ENCODE measurements at places on chromosomes 7 and 10.

- no peak for DNase-seq
These were observed 116.9 kb upstream of the SVIL start for GRCh38 chr10:29751684-29752083.

GRCh38 chr10:31490858-31491504, 172.0 kb downstream of the ZEB1 start:
- no peak for DNase-seq

DNA sequence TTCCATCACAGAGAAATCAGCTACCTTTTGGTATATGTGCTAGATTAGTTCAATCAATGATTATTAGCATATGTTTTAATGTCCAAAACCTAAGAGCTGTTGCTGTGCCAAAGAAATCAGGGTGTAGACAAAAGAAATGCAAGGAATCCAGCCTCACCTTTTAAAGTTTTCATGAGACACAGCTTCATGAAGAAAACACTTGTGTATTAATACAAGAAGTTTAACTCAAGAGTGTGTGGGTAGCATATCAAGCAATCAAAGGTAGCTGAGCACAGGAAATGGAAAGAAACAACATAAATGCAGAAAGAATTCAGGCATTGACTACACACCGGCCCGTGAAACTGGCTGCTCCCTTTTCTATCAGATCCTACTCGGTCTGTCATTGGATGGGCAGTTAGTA, 76.0 kb upstream of the CAV2 start:
- no peak for DNase-seq

- no peak for DNase-seq
These were observed 14.3 kb downstream of the BPGM start for GRCh38 chr7:134660961-134661376.

- no peak for DNase-seq
These were observed 12.5 kb downstream of the PSAP start for GRCh38 chr10:71838264-71839211.

GRCh38 chr10:102153093-102153620, 968 bp downstream of the NOLC1 start:
- DNase-seq: no peak

GRCh38 chr7:49397750-49398149, 375.7 kb upstream of the VWC2 start:
- no peak for DNase-seq

DNA sequence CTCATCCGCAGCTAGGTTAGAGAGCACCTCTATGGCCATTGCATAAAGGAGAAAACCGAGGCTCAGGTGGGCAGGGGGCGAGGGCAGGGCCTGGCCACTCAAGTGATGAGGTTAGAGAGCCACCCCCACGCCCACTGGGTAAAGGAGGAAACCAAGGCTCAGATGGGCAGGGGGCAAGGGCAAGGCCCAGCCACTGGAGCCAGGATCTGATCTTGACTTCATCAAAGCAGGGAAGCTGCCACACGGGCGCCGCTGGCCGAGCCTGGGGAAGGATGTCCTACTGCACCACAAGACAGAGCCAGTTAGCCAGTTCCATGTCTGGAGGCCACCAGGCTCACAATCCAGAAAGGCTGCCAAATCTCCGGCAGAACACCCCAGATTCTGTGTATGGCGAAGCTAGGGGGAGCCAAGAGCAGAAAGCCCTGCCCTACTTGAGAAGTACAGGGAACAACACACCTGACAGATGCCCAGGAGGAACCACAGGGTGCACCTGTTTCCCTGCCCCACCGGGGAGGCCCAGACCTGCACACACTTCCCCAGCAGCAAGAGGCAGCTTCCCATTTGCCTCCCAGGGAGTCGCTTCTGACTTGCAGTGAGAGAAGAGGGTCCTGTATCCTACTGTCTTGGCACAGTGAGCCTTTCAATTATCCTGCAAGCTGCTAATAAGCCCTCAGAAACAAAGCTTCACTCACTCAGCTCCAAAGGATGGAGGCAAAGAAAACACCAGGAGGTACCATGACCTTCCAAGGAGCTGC, 101.9 kb downstream of the TNS3 start:
- no peak for DNase-seq

DNA sequence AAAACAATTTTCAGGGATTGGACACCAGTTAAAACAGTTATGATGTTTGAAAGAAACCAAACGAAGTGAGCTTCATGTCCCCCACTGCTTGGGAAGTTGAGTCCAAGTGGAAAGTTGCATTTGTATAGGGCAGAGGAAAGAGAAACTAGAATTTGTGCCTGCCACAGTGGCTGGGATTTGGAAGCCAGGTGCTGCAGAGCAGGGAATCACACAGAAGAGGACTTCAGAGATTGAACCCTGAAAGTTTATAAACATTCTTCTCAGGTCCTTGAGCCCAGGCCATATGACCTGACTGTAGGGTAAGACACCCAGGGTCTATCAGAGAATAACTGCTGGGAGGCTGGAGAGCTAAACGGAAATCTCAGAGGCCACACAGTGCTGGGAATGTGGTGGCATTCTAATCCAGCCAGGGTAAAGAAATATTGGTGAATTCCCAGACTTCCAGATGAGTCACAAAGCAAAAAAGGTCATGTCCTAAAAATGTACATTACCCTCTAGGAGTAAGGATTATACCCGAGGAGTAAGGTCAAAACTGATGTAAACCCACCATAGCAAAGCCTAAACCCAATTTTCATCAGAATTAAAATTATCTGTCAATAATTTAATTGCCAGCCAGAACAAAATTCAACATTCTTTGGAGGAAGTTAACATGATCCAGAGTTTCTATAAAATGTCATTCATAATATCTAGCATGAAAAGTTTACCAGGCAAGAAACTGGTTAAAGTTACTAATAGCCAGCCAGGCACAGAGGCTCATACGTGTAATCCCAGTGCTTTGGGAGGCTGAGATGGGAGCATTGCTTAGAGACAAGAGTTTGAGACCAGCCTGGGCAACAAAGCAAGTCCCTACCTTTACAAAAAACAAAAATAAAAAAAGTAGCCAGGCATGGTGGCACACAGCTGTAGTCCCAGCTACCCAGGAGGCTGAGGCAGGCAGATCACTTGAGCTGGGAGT, 31.2 kb downstream of the TOMM7 start:
- DNase-seq: no peak
